ENCODE measurements at places on chromosomes 1 and 21. TPM values are rescaled to one million over a fixed set of nuclear protein-coding genes. Genes with fewer than 3 reads are reported as not detected.
A peak's percentile ranks its signal among the peaks of the same experiment; 100 is the strongest.

GRCh38 chr1:42979036-42979430, 20.4 kb upstream of the SLC2A1 start:
- DNase-seq, result no peak

Gene WNT2B
- polyA plus RNA-seq, result 1.1 TPM

Gene CELA2A
- not detected for polyA plus RNA-seq

DNA sequence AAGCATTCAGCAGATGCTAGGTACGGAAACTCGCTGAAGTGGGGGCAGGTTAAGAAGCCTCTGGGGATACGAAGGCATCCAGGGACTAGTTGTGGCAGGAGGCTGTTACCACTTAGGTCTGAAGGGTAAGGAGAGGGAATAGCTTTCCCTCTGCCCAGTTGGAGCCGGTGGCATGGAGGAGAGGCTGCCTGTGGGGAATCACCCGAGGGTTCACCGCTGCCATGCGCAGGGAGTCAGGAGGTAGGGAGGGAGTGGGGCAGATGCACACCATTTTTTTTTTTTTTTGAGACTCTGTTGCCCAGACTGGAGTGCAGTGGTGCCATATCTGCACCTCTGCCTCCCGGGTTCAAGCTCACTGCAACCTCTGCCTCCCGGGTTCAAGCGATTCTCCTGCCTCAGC, 6.1 kb downstream of the PCSK9 start:
- DNase-seq, result no peak

Gene S100A7
- polyA plus RNA-seq, result not detected

GRCh38 chr1:154760469-154760933, 109.6 kb downstream of the KCNN3 start:
- peak; percentile 27 for DNase-seq

Gene CFHR1
- not detected for polyA plus RNA-seq

- DNase-seq, result no peak
Observed at GRCh38 chr1:212397171-212397570, 17.5 kb downstream of the PACC1 start.

DNA sequence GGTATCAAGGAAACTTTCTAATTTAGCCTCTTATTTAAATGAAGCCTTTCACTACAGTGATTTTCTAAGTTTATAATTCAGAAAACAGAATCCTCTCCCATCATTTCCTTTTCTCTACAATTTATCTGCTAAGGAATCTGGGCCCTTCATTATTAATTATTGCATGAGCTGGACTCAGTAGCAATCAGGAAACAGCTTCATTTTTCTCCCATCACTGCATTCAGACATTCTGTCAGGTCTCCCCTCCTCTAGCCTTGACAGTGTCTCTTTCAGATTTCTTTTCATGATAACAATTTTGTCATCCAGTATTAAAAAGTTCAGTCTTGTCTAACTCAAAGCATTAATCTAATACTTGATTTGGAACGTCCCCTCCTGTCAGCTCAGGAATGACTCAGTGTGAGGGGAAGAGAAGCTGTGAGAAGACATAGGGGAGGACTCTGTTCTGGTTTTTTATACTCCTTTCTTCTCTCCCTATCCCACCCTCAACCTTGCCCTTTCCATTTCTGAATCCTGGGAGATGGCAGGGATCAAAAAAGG, 28.1 kb downstream of the SLC44A5 start:
- DNase-seq, result peak; percentile 23

- no peak for DNase-seq
Observed at GRCh38 chr1:7628273-7628672, 142.8 kb upstream of the VAMP3 start.

DNA sequence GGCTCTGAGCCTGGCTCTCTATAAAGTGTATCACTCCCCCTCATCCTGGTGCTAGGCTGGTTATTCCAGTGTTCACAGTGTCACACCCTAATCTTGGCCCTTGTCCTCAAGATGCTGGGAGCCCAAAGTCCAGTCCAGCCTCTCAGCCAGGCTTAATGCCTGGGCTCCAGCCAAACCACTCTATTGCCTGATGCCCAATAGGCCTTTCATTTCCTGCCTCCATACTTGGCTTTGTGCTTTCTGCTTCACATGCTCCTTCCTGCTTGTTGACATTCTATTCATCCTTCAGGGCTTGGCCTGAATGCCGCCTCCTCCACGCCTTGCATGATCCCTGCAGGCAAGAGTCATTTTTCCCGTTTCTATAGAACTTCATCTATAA, 1.7 kb downstream of the KLHDC8A start:
- DNase-seq, result no peak

DNA sequence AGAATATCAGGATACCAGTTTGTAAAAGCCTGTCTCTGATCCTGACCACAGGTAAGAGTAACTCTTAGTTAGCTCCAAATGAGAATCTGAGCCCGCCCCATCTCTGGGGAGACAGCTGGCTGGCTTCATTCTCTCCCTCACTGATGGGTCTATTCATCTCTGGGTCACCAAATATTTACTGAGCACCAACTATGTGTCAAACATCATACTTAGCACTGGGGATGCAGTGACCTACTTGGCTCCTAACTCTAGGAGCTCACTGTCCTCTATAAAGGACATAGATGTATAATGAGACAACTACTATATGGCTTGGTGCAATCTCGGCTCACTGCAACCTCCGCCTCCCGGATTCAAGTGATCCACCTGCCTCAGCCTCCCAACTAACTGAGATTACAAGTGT, 29.8 kb upstream of the BCL10 start:
- DNase-seq, result no peak

Gene TSPEAR
- polyA plus RNA-seq, result 5.3 TPM

GRCh38 chr1:174118751-174119150, 40.6 kb upstream of the RABGAP1L start:
- DNase-seq, result no peak

GRCh38 chr1:46582972-46583371, 21.1 kb downstream of the MKNK1 start:
- no peak for DNase-seq

GRCh38 chr21:42037943-42038342, 27.8 kb upstream of the ZBTB21 start:
- DNase-seq, result no peak

Gene DUSP10
- 14.2 TPM for polyA plus RNA-seq

DNA sequence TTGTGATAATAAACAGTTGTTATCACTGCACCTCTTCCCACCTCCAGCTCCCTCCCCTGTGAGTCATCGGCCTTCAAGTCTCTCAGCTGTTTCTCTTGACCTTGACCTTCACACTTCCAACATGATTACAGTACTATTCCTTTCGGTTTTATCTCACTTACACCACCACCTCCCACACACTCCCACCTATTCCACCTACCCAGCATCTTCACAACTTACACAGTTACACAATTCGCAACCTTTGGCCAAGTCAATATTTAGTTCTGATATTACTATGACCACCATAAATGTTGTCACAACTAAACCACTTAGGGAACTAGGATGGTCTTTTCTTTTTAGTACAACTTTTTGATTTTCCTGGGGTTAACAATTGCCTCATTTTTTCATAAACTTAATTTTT, 60.2 kb downstream of the RIPK4 start:
- DNase-seq, result peak; percentile 32

Gene FMO3
- not detected for polyA plus RNA-seq

GRCh38 chr1:175133673-175134435, 58.7 kb downstream of the KIAA0040 start:
- no peak for DNase-seq

DNA sequence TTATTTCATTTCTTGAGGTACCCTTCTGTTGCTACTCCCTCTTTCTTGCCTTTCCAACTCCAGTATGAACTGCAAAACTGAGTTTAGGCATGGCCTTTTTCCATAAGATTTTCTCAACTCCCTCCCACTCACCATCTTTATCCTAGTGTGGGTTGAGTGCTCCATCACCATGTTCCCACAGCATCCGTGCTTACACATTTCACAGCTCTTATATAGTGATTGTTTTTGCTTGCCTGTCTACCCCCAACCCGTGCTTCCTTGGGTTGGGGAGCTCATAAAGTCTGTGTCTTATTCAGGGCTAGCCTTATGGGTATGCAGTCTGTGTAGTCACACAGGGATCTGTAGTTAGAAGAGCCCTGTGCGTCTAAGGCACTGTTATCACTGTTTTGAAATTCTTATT, 68.2 kb upstream of the CCDC190 start:
- DNase-seq, result no peak

GRCh38 chr1:201376464-201377374, 761 bp downstream of the TNNT2 start:
- DNase-seq, result peak; percentile 44

DNA sequence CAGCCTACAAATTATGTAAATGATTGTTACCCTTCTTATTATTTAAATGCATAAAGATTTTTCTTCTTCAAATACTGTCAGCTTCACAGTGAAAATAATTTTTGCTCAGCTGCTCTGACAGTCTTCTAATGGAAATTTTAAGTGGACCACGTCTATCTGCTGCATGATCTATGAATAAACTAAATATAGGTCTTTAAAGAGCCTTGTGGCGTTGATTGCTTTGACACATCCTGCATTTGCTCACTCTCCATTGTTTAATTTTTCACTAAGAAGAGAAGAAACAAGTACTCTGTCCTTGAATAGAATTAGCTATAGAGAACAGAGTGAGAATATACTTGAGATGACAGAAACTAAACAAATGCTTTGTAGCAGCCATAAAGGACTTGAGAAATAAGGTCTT, 826.1 kb downstream of the MRPL39 start:
- no peak for DNase-seq

DNA sequence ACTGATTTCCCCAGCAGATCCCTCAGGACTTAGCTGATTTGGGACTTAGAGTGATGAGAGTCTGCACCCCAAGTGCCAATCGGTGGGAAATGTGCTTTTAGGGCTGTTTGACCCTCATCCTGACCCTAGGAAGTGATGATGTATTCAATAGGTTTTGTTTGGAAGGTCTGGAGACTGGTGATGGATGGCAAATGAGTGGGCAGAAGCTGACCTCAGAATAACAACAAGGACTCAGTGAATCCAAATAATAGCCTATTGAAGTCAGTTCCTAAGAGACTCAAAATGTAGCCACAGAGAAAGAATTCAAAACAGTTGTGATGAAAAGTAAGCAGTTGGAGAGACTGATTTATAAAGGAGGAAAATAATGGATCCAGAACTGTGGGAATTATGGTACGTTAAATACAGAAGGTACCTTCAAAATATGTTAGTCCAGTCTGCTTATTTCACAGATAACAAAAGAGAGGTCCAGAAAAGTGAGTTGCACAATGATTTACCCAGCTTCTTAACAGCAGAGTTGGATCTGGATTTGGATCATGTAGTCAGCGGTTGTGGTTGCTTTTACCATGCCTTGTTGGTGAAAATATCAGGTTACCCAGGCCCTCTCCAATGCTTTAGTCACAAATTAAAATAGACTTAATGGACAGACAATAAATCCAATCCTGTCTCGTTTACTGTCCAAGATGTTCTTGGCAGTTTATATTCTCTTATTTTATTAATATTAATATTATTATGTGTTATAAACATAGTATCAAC, 123.0 kb upstream of the PTBP2 start:
- DNase-seq, result peak; percentile 9

- no peak for DNase-seq
Observed at GRCh38 chr21:36964827-36965719, 1.4 kb downstream of the HLCS start.

DNA sequence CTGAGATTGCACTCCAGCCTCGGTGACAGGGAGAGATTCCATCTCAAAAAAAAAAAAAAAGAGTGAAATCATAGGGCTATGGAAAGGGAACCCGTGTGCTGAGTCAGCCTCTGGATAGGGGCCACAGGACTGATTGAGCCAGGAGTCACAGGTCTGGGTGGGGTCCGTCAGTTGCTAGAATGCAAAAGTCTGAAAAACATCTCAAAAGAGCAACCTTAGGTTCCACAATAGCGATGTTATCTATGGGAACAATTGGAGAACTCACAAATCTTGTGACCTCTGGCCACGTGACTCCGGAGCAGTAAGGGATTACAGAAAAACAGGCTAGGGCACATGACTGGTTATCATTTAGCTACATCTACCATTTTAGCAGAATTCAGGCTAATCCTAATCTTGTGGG, 32.8 kb upstream of the GREM2 start:
- no peak for DNase-seq

DNA sequence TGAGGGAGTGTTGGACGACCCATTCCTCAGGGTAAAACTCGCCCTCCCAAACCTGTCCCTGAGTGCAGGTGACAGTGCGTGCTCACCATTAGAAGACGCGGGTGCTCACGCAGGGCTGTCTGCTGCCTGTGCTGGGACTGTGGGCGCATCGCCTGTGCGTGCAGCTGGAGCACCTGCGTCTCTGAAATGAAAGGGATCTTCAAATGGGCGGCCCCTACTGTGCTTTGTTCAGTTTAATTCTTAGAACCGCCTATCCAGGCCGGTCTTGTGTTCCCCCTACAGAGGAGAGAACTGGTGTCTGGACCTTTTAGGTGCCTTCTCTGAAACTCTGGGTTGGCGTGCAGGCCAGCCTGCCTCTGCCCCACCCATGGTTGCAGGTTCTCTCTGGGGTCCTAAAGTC, 125.8 kb downstream of the PCBP3 start:
- DNase-seq, result no peak

Gene SYNC
- 1.6 TPM for polyA plus RNA-seq

GRCh38 chr1:180353945-180354344, 123.9 kb downstream of the LHX4 start:
- no peak for DNase-seq

Measured in cardiac muscle cell (in vitro differentiated cells and primary cell).